Fibroblast of skin of abdomen (primary cell): ENCODE measurements at places on chromosomes 16 and 17.

GRCh38 chr17:42252597-42253550 lies 23.3 kb downstream of the STAT5B start:
- peak; percentile 41 for DNase-seq

GRCh38 chr16:51818342-51818944 lies 667.4 kb upstream of the SALL1 start:
- peak; percentile 48 for DNase-seq

DNA sequence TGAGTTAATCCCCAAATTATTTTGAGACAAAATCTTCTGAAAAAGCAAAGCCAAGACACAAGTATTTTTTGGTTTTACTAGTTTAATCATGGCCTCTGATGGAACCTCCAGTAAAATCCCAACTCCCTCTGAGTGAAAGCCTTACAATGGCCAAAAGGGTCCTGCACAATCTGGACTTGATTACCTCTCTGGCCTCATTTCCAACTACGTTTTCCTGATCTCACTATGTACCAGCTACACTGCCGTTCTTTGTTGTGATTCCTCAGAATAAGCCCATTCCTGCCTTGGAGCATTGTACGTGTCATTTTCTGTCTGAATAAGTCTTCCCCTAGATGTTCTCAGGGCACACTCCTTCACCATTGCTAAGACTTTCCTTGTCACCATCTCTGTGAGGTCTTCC lies 37.3 kb downstream of the SPOP start:
- DNase-seq = peak; percentile 32

GRCh38 chr17:27239046-27239445 lies 54.9 kb upstream of the WSB1 start:
- DNase-seq = no peak

DNA sequence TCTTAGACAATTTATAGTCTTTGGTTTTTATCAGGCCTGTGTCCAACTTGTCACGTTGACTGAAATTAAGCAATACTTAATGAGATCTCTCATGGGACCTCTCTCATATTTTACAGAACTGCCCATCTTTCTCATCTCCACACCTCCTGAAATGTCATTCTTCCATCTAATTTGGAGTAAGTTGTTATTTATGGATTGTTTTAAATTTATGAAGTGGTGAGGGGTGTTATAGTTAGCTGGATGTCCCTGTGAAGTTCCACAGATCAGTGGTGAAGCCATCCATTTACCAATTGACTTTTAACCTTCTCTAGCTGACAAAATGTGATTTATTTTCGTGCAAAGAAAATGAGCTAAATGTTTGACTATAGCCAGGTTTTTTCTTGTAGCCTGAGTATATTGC lies 824.9 kb downstream of the KCNJ2 start:
- DNase-seq = no peak

- DNase-seq = no peak
Observed at GRCh38 chr17:39631403-39631802, 4.7 kb downstream of the PPP1R1B start.

GRCh38 chr16:11630768-11631056 lies 37.5 kb upstream of the SNN start:
- no peak for DNase-seq
